ENCODE measurements at places on chromosomes 12 and 14.

- DNase-seq: no peak
Observed at GRCh38 chr12:88185988-88186387, 43.9 kb downstream of the TMTC3 start.

- no peak for DNase-seq
Observed at GRCh38 chr12:3520711-3521110, 29.7 kb downstream of the PRMT8 start.

- no peak for DNase-seq
Observed at GRCh38 chr12:2495417-2496112, 299.2 kb upstream of the FKBP4 start.

- no peak for DNase-seq
Observed at GRCh38 chr14:100296106-100296651, 10.1 kb downstream of the SLC25A29 start.

GRCh38 chr14:76767681-76768656, 6.7 kb downstream of the VASH1 start:
- peak; percentile 88 for DNase-seq

DNA sequence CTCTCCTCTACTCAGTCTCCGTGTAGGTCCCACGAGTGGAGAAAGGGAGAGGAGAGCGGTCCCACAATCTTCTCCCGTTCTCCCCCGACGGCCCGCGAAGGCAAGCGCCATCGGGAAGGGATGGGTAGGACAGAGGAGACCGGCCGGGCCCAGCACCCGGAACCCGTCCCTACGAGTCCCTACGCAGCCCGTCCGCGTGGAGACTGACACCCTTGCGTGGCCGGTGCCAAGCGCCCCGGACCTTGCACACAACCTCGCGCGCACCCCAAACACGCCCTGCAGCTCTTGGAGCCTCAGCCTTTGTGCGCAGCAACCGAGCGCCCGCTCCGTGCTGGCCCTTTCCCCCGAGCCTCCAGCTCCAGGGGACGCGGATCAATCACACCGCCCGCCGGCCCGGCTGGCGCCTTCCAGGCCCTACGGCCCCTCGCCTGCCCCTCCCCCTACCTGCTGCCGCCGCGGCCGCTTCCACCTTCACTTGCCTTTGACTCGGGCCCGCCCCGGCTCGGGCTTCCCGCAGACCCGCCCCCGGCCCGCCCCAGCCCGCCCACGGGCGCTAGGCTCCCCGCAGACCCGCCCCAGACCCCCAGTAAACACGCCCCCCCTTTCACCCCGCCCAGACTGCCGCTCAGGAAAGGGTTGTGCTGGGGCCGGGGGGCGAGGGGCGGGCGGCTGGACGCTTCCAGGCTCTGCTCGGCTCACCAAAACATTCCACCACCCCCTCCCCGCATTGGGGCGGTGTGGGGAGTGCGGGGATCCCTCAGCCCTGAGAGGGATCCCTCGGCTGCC, at the start of gene NDRG2:
Gene NDRG2, minus strand, starts transcription at position 477 of the 786 bp plus-strand sequence. CDS start 1,746 bp downstream, outside the sequence.
- peak; percentile 84 for DNase-seq

DNA sequence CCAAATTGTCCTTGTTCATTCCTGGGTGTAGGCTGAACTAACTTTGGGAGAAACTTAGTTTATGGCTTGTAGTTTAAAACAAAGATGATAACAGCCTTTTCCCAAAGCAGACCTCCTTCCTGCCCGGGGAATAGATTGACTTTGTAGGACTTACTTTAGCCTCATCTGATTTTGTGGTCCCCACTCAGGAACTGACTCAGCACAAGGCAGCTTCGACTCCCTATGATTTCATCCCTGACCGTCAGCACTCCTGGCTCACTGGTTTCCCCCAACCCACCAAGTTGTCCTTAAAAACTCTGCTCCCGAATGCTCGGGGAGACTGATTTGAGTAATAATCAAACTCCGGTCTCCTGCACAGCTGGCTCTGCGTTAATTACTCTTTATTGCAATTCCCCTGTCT, 40.1 kb upstream of the DDHD1 start:
- no peak for DNase-seq

DNA sequence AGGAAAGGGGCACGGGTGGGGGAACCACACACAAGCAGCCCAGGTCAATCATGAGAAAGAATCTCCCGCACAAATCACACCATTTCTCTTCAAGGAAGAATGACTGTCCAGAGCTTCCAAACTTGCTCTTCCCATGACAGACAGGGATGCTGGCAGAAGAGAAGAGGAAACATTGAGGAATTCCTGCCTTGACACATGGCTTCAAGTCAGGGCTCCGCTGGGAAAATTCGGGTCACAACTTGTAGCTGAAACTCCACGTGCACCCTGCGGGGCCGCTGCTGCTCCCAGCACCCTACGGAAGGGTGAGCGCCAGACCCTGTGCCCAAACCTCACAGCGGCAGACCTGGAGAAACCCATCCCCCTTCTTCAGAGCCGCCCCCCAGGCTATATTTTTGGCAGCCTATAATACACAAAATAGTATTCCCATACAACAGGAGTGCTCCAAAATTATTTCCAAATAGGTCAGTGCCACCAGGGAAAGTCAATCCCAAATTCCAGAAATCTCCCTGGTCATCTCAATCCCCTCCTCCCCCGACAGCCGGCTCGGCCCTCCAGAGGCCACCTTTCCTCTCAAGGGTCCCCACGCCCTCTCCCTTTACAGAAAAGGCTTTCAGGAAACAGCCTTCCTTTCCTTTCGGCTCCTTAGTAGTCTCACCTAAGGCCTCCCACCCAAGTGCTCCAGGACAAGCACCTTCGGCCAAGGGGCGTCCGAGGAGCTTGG, 1.3 kb downstream of the TMEM132D start:
- DNase-seq: no peak

DNA sequence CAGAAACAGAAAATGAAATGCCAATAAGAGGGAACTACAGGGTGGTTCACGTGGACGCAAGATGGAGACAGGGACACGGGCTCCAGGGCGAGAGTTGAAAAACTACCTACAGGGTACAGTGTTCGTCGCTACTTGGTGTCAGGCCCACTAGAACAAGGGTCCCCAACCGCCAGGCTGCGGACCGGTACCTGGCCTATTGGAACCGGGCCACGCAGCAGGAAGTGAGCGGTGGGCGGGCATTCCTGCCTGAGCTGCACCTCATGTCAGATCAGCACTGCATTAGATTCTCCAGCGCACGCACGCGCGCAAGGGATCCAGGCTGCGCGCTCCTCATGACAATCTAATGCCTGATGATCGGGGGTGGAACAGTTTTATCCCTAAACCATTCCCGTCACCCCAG, 14.8 kb downstream of the INF2 start:
- DNase-seq: no peak

DNA sequence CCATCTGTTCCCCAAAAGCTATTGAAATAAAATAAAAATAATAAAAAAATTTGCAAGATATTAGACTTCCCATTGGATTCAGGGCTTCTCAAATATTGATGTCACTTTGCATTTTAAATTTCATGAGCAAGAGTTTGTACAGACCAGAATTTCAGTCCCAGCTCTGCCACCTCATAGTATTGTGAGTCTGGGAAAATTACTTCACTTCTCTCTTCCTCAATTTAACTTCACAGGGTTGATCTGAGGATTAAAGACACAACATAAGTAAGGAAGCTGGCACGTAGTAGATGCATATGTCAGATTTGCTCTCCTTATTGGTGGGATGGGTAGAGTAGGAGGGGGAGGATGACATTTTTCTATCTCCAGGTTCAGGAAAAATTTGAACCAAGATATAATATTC, 32.8 kb downstream of the COX8C start:
- no peak for DNase-seq

DNA sequence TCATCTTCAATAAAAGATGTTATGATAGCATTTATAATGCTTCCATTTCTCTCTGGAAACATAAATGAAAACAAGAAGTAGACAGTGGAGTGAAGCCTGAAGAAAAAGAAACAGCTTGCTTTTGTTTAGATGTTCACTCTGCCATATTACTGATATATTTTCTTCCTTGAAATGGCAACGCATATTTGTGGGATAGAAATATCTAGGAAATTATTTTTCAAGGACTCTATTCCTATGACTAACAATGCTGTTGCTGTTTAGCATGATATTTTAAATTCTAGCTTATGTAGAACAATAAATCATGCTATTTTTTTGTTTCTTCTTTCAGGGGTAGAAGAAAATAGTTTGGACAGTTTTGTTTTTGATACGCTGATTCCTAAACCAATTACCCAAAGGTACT, 359.0 kb downstream of the NAV3 start:
- no peak for DNase-seq

DNA sequence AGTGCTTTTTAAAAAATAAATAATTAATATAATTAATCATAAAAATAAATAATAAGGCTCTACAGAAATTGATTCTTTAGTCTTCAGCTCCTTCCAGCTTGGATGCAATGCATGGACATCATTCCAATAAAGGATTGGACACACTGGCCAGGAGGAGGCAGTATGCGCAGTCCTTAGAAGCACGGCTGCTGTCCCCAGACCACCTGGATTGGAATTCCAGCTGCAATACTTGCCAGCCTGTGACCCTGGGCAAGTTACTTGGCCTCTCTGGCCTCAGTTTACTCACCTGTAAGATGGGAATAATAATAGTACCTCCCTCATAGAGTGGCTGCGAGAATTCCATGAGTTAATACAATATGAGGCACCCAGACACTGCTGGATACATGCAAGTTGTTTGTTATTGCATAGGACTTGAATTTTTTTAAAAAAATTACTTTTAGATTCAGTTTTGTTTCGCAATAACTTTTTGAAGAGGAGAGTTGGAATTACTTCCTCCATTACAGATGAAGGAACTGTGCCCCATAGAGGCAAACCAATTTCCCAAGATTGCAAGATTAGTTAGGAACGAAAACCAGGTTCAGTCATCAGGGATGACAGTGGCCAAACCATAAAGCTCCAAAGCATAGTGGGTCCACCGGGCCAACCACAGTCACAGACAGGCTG, 12.2 kb downstream of the RPH3A start:
- no peak for DNase-seq

- no peak for DNase-seq
Observed at GRCh38 chr12:70890895-70891832, 29.4 kb downstream of the PTPRR start.

DNA sequence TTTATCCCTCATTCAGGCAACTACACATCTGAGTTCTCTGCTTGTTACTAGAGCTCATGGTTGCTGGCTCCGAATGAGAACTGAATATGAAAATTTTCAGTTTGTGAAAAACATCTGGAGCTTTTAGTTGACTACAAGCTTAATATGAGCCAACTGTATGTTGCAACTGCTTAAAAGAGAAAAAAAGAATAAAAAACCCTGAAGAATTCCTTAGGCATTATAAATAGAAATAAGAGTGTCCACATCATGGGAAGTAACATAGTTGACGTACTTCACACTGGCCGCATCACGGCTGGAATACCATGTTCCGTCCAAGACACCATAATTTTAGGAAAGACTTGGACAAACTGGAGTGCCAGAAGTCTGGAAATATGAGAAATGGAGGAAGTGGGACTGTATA, 57.9 kb downstream of the PDE3A start:
- DNase-seq: no peak

DNA sequence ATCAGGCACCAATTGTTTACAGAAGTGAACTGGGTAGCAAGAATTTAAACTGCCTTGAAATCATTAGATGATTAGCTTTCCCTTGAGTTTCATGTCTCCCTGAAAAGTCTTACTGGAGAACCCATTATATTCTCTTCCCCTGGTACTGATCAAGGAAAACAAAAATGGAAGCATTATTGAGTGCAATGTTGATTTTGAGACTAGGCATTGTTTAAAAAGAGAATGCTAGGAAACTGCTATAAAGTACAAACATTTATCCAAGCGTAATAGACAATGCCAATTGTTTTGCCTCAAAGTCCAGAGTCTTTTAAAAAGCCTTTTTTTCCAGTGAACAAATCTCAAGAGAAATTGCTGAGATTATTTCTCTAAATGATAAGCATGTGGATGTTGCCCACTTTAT, 197.0 kb downstream of the CCER1 start:
- DNase-seq: no peak

GRCh38 chr12:6955108-6956020, 4.2 kb downstream of the PTPN6 start:
- no peak for DNase-seq

DNA sequence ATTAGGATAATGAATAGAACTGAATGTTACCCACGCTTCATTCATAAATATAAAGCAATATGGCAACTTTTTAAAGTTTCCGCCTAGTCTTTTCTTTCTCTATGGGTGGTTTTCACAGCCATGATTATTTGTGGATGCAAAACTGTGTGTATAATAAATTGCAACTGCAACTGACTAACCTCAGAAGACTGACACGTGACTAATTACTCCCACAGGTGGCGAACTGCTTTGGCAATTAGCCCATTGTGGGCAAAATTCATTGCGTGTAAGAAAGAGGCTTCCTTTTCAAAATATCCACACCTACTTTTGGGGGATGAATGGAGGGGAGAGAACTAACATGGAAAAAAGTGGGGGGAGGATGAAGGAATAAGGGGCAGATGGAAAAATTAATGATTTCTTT, 79.0 kb downstream of the SLC25A21 start:
- no peak for DNase-seq

DNA sequence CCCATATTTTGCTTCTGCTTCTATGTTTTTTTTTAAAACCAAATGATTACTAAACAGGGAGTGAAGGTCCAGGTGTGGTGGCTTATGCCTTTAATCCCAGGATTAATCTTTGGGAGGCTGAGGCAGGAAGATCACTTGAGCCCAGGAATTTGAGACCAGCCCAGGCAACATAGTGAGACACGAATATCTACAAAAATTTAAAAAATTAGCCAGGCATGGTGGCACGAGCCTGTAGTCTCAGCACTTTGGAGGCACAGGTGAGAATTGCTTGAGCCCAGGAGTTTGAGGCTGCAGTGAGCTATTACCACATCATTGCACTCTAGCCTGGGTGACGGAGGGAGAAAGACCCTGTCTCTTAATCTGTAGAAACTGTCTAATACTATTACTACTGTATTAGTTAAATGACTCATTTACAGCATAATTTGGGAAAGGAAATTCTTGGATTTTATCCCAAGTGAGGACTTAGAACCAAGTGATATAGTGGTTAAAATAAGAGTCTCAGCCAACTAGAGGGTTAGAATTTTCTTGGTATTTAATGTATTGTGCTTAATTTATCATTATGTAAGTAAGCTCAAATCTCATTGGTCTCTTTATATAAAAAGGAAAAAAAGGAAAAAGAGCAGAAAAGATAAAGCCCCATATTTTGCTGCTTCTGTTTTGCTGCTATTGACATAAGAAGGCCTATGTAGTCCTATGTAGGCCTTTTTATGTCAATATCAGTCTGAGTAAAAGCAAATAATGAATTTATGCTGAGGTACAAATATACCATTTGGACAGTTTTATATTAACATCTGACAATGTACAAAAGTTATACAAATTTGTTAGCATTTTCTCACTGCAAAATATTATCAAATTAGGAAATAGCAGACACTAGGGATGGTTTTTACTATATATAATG, 163.4 kb downstream of the RAD51B start:
- no peak for DNase-seq

DNA sequence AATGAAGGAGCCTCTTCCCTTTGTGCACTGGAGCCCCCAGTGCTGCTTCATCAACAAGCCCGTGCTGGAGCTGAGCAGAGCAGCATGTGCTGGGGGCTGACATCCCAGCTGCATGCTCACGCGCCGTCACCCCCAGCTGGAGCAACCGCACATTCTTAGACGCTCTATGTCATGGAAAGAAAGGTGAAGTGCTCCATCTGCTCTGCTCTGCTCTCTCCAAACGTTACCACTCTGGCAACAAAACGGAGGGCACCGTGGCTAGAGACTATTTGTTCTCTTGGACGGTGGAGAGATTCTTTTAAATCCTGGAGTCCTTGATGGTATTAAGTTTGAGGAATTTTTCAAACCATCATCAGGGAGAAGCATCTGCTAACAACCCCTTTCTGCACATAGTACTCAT, 208.4 kb downstream of the C12orf75 start:
- no peak for DNase-seq

All from CD4-positive, alpha-beta T cell treated with Interleukin-10 for 1 hour (primary cell).